ENCODE measurements at places on chromosomes 11 and 22.

- DNase-seq, result no peak
Measured at GRCh38 chr11:26837154-26837553, 115.3 kb upstream of the SLC5A12 start.

- peak; percentile 54 for DNase-seq
Measured at GRCh38 chr11:101407324-101407723, 176.5 kb downstream of the TRPC6 start.

GRCh38 chr11:9840460-9841004 is 176.7 kb downstream of the SWAP70 start:
- DNase-seq, result no peak

- DNase-seq, result peak; percentile 24
Measured at GRCh38 chr22:46079093-46079860, 71.0 kb upstream of the PPARA start.

DNA sequence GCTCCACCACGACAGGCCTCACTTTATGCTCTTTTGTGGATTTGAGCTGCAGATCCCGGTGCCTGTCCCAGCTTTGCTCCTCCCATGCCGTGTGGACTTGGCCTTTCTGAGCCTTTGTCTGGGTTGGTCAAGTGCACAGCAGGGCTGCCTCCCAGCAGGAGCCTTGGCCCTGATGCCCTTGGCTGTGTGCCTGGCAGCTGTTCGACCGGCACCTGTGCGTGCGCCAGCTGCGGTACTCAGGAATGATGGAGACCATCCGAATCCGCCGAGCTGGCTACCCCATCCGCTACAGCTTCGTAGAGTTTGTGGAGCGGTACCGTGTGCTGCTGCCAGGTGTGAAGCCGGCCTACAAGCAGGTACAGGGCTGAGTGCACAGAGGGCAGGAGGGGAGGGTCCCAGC is 46.5 kb downstream of the MYO7A start:
- DNase-seq, result no peak

All from uterus (tissue), 4 donors.